Non-pigmented ciliary epithelial cell (primary cell): ENCODE measurements at places on chromosomes 5 and 9.

DNA sequence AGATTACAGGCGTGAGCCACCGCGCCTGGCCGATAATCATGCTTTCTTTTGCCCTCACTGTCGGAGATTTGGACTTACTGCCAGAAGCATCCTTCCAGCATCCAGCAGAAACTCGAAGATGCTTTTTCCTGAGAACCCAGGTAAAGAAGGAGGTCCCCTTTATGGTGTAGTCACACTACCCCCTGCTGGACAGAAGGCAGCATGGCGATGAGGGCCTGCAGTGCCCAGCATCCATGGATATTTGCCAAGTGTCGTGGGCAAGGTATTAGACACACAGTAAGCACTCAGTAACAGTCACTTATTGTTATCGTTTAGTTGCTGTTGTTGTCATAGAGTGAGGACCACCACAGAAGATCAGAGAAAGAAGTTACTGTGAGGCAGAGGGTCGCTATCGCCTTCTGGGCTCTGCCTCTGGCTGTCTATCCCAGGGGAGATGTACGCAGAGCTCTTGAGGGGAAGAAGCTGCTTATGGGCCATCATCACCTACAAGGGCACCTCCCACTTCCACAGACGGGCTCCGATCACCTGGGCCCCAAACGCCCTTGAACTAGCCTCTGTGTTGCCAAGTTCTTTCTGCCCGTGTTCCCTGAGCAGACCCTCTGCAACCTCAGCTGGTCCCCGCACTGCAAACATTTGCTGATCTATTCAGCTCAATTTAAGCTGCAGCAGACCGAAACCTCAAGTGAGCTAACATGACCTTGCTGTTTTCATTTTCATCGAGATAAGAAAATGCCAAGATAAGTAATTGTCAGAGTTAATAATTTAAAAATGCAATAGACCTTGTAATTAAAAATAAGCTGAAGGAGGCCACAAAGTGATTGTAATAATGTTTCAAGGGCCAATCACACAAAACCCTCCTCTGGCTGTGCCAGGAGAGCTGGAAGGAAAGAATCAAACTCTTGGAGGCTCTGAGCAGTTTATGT is 23.9 kb downstream of the C5orf15 start:
- DNase-seq: no peak

DNA sequence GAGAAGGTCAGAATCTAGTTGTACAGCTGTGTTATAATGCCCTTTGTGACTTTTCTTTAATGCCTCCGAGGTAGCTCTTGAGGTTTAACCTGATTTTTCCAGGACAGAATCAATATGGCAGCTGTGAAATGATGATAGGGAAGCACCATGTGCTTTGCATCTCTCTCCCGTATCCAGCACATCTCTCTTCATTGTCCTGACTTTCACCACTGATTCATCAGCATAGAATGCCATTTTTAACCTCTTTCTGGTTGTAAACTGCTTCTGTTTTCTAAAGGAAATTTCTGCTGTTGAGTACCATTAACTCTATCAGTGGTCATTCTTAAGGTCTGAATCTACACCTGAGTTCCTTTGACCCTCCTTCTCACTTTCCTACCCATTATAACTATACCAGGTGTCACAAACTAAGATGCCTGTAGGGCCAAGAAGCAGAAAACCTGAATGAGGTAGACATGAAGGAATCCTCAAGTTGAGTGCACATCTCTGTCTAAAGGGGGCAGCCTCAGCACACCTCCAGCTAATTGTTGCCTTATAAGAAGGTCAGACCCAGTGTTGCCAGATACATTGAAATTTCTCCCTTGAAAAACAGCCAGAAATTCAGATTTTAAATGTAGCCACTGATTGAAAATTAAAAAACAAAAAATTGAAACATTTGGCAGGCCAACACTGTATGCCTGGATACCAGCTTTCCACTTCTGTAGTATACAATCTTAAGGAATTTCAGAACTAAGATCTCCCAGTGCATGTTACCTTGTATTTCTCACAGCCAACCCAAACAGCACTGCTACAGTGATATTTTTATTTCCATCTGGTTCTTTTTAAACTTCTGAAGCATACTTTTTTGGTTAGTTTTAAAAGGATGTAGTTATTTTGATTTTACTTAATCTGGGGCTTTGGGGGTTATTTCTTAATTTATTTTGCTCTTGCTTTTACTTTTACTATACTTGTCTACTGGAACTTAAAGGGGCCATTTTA is 35.8 kb upstream of the TLX3 start:
- DNase-seq: no peak

GRCh38 chr5:109451146-109451545 is 41.4 kb upstream of the PJA2 start:
- DNase-seq: no peak

DNA sequence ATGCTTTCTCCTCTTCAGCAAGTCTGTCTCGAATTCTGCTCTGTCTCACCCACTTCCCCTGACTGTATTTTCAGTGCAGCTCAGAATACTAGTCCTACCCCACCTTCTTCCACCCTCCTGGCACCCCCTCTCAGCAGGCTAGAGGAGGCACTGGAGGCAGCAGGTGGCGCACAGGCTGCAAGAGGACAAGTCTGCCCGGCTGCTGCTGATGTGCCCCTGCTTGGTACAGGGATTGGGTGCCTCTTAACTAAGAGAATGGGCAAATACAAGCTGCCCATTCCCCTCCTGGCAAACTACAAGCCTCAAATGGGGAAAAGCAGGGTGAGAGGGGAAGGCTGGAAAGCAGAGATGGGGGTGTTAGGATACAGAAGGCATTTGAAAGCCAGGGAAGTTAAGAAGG is 5.1 kb downstream of the TLN1 start:
- no peak for DNase-seq

- DNase-seq: no peak
These were observed 141.5 kb upstream of the FER start for GRCh38 chr5:108606185-108606584.

- no peak for DNase-seq
These were observed 266.1 kb downstream of the ZSWIM6 start for GRCh38 chr5:61598126-61598525.

GRCh38 chr9:114288193-114289091 is 34.5 kb upstream of the ORM1 start:
- no peak for DNase-seq
